Tibial artery (tissue), 4 donors: ENCODE measurements at places on chromosomes 3 and 15.
A peak's percentile ranks its signal among the peaks of the same experiment; 100 is the strongest.

GRCh38 chr15:91548549-91548948, 305.0 kb upstream of the SLCO3A1 start:
- no peak overlapping the region for H3K27ac ChIP-seq
- no peak overlapping the region for H3K4me3 ChIP-seq
- H3K4me1 ChIP-seq, result no peaks in the 10 kb centered on the region
- no peak for DNase-seq
- H3K27me3 ChIP-seq, result no peaks in the 10 kb centered on the region
- no peaks in the 10 kb centered on the region for H3K36me3 ChIP-seq

DNA sequence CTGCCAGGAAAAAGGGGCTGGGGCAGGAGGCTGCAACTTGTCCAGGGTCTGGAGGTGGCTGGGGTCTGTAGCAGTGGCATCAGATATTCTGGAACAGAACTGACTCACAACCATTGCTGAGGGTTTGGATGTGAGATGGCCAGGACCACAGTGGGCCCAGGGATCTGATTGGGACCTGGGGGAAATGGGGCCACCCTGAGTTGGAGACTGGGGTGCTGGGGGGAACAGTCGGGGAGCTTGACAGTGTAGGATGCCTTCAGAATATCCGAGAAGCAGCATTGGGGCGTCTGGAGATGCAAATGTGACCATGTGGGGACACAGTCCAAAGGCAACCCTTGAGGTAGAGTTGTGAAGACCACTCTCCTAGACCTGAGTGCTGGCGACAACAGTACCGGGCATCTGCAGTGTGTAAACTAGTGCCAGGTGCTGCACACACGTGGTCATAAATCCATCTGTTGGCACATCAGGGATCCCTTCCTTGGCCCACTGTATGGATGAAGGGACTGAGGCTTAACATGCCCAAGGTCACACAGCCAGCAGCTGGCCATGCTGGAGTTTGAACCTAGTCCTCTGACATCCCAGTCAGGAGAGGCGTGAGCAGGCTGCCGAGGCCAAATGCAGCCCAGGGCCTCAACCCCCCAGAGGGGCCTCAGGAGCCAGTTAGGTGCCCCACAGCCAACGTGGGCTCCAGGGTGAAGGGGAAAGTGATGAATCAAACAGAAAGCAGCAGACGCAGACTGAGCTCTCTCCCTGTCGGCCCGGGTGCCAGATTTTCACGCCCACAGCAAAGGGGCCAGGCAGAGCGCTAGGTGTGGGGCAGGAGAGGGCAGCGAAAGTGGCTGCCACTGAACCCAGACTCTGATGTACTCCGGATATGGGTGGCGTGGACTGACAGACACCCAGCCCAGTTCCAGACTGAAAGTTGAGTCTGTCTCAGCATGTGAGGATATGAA, 18.8 kb downstream of the HEMK1 start:
- no peak overlapping the region for H3K4me3 ChIP-seq
- no peak for DNase-seq
- H3K36me3 ChIP-seq, result peaks cover 18% of the 10 kb centered on the region
- no peaks in the 10 kb centered on the region for H3K27me3 ChIP-seq
- no peak overlapping the region for H3K27ac ChIP-seq
- H3K4me1 ChIP-seq, result no peaks in the 10 kb centered on the region

- peak overlapping the region; percentile 97 for H3K27ac ChIP-seq
- H3K36me3 ChIP-seq, result peaks cover 14% of the 10 kb centered on the region
- DNase-seq, result no peak
- H3K27me3 ChIP-seq, result no peaks in the 10 kb centered on the region
- peak overlapping the region; percentile 99 for H3K4me3 ChIP-seq
- peaks cover 6% of the 10 kb centered on the region for H3K4me1 ChIP-seq
Observed at GRCh38 chr15:40469776-40470390, 901 bp upstream of the CHST14 start.

DNA sequence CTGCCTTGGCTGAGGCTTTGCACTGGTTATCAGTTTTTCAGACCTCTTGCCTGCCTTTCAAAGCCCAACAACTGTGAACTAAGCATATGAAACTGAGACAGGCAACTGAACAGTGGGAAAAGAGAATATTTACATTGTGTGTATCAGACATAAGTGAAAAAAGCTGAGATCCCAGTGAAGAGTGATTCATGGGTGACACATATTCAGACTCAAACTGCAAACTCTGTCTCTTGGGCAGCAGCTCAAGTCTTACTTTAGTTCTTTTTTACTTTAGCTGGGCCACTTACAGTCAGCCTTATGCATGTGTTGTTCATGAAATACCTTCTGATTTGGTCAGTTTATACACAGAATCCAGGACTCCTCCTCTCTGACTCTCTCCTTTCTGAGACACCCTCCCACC, 19.2 kb downstream of the SUCLG2 start:
- no peaks in the 10 kb centered on the region for H3K27me3 ChIP-seq
- H3K27ac ChIP-seq, result no peak overlapping the region
- H3K4me1 ChIP-seq, result no peaks in the 10 kb centered on the region
- DNase-seq, result no peak

DNA sequence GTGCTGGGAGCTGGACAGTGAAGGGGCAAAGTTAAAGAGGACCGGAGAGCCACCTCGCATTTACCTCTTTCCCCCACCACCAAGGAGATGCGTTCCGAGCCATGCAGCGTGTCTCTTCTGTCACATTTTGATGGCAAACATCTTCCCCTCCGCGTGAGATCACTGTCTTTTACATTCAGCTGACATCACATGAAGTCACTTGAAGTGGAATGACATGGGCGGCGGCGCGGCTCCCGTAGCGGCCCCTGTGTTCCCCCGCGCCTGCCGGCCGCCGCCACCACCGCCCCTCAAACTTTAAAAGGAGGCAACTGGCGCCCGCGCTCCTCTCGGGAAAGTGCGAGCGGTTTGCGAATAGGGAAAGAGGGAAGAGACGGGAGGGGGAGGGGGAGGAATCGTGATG, at the start of gene FEZF2:
FEZF2 (minus strand) TSS at position 336 of the 400 bp plus-strand sequence. CDS start 682 bp downstream, outside the sequence.
- H3K27ac ChIP-seq, result no peak within 1 kb of the TSS
- no peaks in the 10 kb centered on the region for H3K36me3 ChIP-seq
- H3K4me1 ChIP-seq, result peaks cover 60% of the 10 kb centered on the region
- H3K27me3 ChIP-seq, result peaks cover 8% of the 10 kb centered on the region
- DNase-seq, result no peak
- peak within 1 kb of the TSS; percentile 43 for H3K4me3 ChIP-seq

DNA sequence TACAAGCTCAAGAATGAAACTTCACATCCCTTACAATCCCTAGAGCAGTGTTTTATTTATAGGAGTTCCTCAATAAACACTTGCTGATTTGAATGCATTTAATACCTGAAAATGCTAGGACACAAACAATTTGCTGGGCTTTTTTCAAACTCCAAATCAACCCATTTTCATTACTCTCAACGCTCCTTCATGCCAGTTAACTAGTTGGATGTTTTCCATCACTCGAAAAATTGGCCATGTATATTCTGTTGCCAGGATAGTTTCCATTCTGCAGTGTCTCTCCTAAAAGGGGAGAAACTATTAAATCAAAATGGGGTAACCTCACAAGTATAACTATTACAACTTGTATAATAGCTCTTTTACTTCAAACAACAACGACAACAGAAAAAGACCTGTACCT, 1.2 kb downstream of the GBE1 start:
- H3K36me3 ChIP-seq, result no peaks in the 10 kb centered on the region
- H3K4me1 ChIP-seq, result peaks cover 65% of the 10 kb centered on the region
- peak overlapping the region; percentile 97 for H3K27ac ChIP-seq
- H3K4me3 ChIP-seq, result peak overlapping the region; percentile 65
- no peaks in the 10 kb centered on the region for H3K27me3 ChIP-seq

GRCh38 chr3:65584002-65584401, 454.7 kb downstream of the MAGI1 start:
- H3K4me1 ChIP-seq, result no peaks in the 10 kb centered on the region
- no peaks in the 10 kb centered on the region for H3K27me3 ChIP-seq
- DNase-seq, result no peak
- no peak overlapping the region for H3K27ac ChIP-seq
- H3K36me3 ChIP-seq, result no peaks in the 10 kb centered on the region

GRCh38 chr3:20047976-20048883, 8.0 kb downstream of the KAT2B start:
- H3K4me3 ChIP-seq, result peak overlapping the region; percentile 18
- H3K27ac ChIP-seq, result peak overlapping the region; percentile 26
- no peak for DNase-seq
- H3K4me1 ChIP-seq, result peaks cover 16% of the 10 kb centered on the region
- H3K36me3 ChIP-seq, result no peaks in the 10 kb centered on the region
- no peaks in the 10 kb centered on the region for H3K27me3 ChIP-seq

- DNase-seq, result no peak
- H3K36me3 ChIP-seq, result no peaks in the 10 kb centered on the region
- no peak overlapping the region for H3K4me3 ChIP-seq
- H3K4me1 ChIP-seq, result no peaks in the 10 kb centered on the region
- no peak overlapping the region for H3K27ac ChIP-seq
Observed at GRCh38 chr15:73849641-73850040, 23.7 kb upstream of the TBC1D21 start.

- H3K27ac ChIP-seq, result peak overlapping the region; percentile 89
- peak overlapping the region; percentile 88 for H3K4me3 ChIP-seq
- no peaks in the 10 kb centered on the region for H3K27me3 ChIP-seq
- H3K4me1 ChIP-seq, result no peaks in the 10 kb centered on the region
- DNase-seq, result no peak
Observed at GRCh38 chr3:122416966-122417365, 1.1 kb upstream of the WDR5B start.

DNA sequence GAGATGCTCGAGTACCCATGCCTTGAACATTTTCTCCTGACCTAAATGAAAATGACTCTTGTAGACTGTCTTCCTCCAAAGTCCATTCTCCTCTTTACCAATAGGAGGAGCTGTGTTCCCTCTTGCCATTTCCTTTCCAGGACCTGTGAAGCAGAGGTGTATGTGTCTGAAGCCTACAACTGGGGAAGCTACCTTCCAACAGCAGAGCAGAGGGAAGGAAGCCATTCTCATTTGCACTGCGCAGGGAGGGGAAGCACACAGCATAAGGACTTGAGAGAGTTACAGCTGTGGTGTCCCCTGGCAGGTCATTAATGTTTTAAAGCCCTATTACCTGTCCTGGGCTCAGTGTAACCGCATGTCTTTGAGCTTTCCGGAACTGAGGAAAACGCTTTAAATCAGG, 38.7 kb downstream of the HSPBAP1 start:
- H3K36me3 ChIP-seq, result peaks cover 28% of the 10 kb centered on the region
- H3K27me3 ChIP-seq, result no peaks in the 10 kb centered on the region
- no peaks in the 10 kb centered on the region for H3K4me1 ChIP-seq
- H3K27ac ChIP-seq, result no peak overlapping the region

GRCh38 chr3:14129296-14129695, 4.4 kb downstream of the TMEM43 start:
- peaks cover 28% of the 10 kb centered on the region for H3K4me1 ChIP-seq
- H3K27ac ChIP-seq, result no peak overlapping the region
- no peak for DNase-seq

DNA sequence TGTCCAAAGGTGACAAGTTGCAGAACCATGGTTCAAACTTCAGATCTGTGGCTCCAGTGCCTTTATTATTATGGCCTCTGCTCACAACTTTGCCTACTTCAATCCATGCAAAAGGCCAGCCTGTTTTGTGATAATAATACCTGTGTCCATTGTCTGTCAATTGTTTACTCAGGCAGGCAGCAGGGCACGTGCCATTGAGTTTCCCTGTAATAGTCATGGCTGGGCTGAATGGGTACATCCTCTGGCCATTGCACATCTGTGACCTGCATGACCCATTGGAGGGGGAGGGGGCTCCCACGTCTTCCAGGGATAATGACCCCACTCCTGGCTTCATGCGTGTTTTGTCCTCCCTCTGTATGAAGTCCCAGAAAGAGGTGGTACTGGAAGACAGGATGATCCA, 215.4 kb downstream of the SSR3 start:
- H3K27me3 ChIP-seq, result no peaks in the 10 kb centered on the region
- H3K4me1 ChIP-seq, result no peaks in the 10 kb centered on the region
- no peaks in the 10 kb centered on the region for H3K36me3 ChIP-seq
- H3K27ac ChIP-seq, result no peak overlapping the region
- no peak overlapping the region for H3K4me3 ChIP-seq

- no peak overlapping the region for H3K4me3 ChIP-seq
- H3K27ac ChIP-seq, result no peak overlapping the region
- H3K27me3 ChIP-seq, result no peaks in the 10 kb centered on the region
- peaks cover 6% of the 10 kb centered on the region for H3K4me1 ChIP-seq
- no peak for DNase-seq
Observed at GRCh38 chr3:48118322-48118721, 69.9 kb downstream of the CDC25A start.

DNA sequence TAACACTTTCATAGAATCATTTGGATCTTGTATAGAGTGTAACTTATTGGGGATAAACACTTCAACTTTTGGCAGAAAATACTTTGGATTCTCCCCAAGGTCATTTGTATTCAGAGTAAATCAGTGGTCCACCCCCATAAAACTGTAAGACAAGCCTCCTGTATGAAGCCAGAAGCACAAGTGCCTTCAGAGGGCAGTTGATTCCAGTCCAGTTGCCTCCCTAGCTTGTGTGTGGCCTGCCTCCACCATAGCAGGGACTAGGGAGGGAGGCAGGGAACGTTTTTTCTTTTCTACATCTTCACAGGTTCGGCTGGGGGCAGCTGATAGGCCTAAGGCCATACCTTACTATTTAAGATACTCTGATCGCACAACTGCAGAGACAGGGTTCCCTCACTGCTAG, 11.6 kb downstream of the GORASP1 start:
- no peak overlapping the region for H3K4me3 ChIP-seq
- DNase-seq, result no peak
- H3K27ac ChIP-seq, result no peak overlapping the region
- H3K4me1 ChIP-seq, result no peaks in the 10 kb centered on the region

- no peaks in the 10 kb centered on the region for H3K27me3 ChIP-seq
- no peaks in the 10 kb centered on the region for H3K36me3 ChIP-seq
- no peak for DNase-seq
- peaks cover 10% of the 10 kb centered on the region for H3K4me1 ChIP-seq
Observed at GRCh38 chr3:151226088-151226563, 23.1 kb upstream of the GPR171 start.

DNA sequence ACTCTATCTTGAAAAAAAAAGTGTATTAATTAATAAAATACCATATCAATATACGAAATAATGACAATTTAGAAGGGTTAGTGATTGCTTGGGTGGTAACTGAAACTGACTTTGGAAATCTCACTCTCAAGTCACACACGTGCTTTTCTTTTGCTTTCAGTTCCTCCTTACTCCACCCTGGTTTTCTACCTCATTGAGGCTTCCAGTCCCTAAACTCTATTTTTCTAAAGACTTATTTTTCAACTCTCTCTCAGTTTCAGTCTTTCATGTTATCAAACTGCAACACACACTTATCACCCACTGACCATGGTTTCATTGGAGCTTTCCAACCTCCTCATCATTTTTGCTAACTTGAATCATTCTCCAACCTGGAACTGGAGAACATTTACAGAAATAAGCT, 23.5 kb downstream of the IL12A start:
- H3K27me3 ChIP-seq, result no peaks in the 10 kb centered on the region
- H3K4me3 ChIP-seq, result no peak overlapping the region
- DNase-seq, result no peak
- no peaks in the 10 kb centered on the region for H3K4me1 ChIP-seq
- H3K36me3 ChIP-seq, result no peaks in the 10 kb centered on the region

DNA sequence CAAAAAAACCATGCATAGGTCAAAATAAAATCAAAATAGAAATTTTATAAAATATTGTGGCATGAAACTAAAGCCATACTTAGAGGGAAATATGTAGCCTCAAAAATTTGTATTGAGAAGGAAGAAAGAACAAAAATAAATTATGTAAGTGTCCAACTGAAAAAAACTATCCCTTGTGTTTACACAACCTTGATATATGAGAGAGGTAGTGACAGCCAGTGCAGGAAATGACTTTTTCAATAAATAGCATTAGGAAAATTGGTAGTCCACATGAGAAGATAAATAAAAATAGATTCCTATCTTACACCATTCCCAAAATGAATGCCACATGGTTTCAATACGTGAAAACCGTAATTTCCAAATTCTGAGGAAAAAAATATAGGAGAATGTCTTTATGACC, 13.2 kb upstream of the PRSS50 start:
- H3K4me1 ChIP-seq, result no peaks in the 10 kb centered on the region
- no peaks in the 10 kb centered on the region for H3K36me3 ChIP-seq
- H3K27me3 ChIP-seq, result peaks cover 13% of the 10 kb centered on the region
- no peak overlapping the region for H3K4me3 ChIP-seq
- H3K27ac ChIP-seq, result no peak overlapping the region
